ENCODE measurements at places on chromosomes 6 and 20.

DNA sequence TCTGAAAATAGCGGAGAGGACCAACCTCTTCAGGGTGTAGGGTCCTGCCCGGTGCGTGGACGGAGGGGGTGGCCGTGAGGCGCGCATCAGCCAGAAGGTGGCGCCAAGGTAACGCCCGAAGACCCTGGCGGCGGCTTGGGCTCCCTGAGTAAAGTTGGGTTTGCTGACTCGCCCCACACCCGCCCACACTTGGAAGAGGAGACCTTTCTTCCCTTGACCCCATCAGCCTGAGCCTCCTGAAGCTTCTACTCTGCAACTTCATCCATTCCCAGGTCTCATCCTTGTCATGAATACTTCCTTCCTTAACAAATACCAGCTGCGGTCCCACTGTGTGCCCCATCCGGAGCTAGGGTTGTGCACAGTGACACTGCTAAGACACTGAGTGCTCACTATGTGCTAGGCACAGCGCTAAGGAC lies 14.6 kb downstream of the CD40 start:
- peak; percentile 78 for DNase-seq

DNA sequence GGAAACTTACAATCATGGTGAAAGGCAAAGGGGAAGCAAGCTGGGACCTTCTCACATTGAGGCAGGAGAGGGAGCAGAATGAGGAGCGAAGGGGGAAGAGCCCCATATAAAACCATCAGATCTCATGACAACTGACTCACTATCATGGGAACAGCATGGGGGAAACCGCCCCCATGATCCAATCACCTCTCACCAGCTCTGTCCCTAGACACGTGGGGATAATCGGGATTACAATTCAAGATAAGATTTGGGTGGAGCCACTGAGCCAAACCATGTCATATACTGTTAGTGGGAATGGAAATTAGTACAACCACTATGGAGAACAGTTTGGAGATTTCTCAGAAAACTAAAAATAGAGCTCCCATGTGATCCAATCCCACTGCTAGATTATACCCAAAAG lies 163.7 kb downstream of the MANEA start:
- no peak for DNase-seq

- DNase-seq, result no peak
Measured at GRCh38 chr6:107546691-107547450, 57.0 kb downstream of the SOBP start.

DNA sequence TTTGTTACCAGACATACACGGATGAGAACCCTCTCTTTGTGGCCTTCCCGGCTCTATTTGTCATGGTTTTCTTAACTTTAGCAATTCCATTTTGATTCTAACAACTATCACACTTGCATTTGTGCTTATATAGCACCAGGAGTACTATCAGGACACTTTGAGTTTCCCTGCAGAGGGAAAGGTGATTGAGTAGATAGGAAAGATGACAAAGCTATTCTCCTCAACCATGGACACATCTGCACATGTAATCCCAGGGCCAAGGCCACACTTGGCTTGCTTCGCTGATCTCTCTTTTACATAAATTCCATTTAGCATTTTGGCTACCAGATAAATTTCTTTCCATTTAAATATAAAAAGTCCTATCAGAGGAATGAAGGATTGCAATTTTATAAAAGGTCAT lies 23.3 kb upstream of the CFAP206 start:
- no peak for DNase-seq

DNA sequence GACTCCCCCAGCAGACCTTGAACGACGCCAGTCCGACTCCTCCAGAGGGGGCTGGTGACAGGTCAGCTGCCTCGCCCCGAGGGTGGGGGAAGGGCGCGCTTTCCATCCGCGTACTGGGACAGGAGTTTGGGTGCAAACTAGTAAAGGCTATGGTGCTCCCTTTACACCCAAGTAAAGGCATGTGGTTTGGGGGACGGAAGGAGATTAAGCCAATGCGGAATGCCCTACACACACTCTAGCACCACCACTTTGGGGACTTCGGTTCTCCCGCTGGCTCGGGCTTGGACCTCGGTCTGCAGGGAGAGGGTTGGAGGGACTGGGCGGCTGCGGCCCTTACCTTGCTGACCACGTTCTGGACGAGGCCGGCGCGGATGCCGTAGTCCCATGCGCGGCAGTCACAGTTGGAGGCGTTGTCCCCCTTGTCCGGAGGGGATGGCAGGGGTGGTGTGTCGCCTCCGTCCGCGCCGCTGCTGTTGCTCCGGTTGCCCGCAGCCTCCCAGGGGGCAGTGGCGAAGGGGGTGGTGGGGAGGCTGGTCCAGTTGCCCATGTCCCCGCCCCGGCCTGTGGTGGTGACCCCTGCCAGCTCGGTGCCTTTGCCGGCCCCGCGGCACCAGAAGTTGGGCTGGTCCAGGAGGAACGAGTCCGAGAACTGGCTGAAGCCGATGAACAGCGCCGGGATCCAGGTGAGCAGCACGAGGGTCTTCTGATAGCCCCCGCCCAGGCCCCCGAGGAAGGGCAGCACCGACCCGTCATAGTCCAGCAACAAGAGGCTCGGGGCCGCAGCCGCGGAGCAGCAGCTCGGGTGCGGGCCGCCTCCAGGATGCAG lies 1.1 kb downstream of the SLC22A23 start:
- peak; percentile 25 for DNase-seq

All from GM20000 (cell line).